CMK (cell line): ENCODE measurements at places on chromosomes 16 and 17.

DNA sequence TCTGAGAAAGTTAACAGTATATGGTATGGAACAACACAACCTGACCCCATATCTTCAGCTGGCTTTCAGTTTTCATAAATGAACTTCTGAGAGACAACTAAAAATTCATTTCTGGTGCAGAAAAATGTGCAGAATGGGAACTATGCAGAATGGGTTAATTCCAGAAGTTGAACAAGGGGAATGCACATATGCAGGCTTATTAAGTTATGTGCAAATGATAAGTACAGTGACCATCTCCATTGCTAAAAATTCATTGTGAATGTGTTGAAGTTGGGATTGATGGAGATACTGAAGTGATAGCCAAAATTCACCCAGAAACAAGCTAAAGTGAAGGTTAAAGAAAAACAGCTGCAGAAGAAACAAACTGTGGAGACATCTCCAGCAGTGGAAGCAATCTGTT, 315.8 kb downstream of the CA10 start:
- DNase-seq, result no peak

DNA sequence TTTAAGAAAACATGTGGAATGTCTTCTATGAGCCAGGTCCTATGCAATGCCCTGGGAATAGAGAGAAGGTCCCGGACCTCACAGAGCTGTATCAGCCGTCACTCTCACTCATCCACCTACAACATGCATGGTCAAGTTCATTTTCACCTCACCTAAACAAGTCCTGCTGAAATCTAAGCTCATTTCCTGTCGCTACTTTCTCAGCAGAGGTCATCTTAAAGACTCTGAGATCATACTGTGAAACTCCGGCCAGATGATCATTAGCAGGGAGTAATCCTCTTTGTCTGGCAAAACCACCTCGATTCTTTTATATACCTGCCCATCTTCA, 66.2 kb upstream of the LYRM9 start:
- DNase-seq, result no peak

DNA sequence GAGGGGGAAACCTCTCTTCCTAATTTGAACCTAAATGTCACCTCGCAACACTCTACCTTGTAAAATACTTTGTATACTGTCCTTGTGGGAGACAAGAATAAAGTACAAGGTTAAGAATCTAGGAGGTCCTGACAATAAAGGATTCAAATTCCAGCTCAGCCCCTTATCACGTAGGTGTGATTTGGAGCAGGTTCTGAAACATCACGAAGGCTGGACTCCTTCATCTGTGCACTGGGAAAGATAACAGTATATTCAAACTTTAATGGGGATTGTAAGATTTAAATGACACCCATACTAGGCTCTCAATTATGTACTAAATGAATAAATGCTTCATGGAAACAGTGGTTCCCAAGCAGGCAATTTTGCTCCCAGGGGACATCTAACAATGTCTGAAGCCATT, 2.1 kb downstream of the TXNDC11 start:
- DNase-seq, result no peak

GRCh38 chr17:70173681-70174080, 4.3 kb downstream of the KCNJ2 start:
- DNase-seq, result no peak
